ENCODE measurements at places on chromosomes 12 and 14. TPM values are rescaled to one million over a fixed set of nuclear protein-coding genes. Genes with fewer than 3 reads are reported as not detected.

Gene PZP
- under 0.01 TPM for total RNA-seq

Gene CLEC1A
- total RNA-seq: 0.98 TPM

Gene PTPN6
- total RNA-seq: 2.5 TPM

Gene KRT73
- total RNA-seq: not detected

Data from temporal lobe (tissue), 4 donors.